WTC11 (cell line): ENCODE measurements at places on chromosomes 4 and X.

DNA sequence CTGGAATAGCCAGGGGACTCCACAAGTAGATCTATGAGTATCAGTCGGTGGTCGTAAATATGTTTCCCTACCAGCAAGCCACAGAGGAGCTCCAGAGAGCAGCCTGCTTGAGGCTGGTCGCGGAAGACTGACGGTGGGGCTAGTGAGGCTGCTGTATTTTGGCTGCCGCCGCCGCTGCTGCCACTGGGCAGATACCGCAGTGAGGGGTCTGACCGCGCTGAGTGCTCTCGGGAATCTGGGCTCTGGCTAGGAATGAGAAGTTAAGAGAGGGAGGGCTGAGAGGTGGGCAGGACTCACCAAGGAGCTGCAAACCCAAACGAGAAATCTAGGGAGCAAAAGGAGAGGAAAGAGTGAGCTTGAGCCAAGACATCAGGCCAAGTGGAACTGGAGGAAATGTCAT, at the start of gene EXOC1L:
TSS of gene EXOC1L (plus strand) at position 157 of the 400 bp plus-strand sequence. CDS start at position 394, 237 bp downstream.
- DNase-seq: peak; percentile 84

- DNase-seq: no peak
Observed at GRCh38 chr4:155433636-155434360, 57.0 kb upstream of the MAP9 start.

GRCh38 chrX:26845056-26845455, 618.1 kb downstream of the PPP4R3C start:
- DNase-seq: no peak

- no peak for DNase-seq
Observed at GRCh38 chr4:42018451-42018850, 28.1 kb downstream of the SLC30A9 start.

DNA sequence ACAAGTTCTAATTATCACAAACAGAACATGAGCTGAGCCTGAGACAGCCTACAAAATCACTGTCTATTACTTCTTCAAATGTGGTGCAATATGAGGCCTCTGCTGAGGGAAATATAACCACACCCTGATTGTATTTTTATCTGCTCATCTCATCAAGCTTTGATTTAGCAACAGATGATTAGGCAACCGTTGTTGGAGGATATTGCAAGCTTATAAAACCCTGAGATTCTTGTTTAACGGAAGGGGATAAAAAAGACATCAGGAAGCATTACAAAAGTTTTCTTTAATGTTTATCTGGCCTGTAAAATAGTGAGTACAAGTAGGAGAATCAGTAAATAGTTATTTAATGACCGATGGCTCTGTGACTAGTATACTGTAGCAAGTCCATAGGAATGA, 108.5 kb downstream of the ZNF330 start:
- no peak for DNase-seq

DNA sequence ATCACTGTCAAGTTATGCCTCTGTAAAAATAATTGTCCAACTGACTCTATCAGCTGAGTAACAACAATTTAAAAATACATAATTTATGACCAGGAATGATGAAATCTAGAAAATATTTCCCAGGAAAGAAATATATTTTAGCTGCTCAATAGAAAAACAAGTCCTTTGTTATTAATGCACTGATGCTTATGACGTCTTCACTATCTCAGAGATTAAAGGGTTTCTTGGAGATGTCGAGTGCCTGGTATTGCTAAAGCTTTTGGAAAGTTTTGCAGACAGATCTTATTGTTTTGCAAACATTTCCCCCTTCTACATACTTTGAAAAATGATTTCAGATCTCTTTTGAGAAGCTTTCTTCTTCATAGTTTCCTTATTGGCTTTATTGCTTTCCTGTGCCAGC, 154.6 kb upstream of the RPS6KA3 start:
- DNase-seq: no peak

DNA sequence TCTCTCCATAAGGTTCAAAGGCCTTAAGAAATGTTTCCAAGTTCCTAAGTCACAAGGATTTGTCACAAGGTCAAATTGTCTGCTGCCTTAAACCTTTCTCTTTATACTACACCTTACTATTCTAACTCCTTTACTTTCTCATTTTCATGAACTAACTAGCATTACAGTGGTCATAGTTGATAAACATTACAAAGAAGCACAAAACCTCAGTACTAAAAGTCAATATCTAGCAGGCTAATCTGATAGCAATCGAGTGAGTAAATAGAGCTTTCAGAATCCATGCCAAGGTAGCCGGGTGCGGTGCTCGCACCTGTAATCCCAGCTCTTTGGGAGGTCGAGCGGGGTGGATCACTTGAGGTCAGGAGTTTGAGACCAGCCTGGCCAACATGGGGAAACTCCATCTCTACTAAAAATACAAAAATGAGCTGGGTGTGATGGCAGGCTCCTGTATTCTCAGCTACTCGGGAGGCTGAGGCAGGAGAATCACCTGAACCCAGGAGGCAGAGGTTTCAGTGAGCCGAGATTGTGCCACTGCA, 510.0 kb downstream of the GBA3 start:
- DNase-seq: no peak

DNA sequence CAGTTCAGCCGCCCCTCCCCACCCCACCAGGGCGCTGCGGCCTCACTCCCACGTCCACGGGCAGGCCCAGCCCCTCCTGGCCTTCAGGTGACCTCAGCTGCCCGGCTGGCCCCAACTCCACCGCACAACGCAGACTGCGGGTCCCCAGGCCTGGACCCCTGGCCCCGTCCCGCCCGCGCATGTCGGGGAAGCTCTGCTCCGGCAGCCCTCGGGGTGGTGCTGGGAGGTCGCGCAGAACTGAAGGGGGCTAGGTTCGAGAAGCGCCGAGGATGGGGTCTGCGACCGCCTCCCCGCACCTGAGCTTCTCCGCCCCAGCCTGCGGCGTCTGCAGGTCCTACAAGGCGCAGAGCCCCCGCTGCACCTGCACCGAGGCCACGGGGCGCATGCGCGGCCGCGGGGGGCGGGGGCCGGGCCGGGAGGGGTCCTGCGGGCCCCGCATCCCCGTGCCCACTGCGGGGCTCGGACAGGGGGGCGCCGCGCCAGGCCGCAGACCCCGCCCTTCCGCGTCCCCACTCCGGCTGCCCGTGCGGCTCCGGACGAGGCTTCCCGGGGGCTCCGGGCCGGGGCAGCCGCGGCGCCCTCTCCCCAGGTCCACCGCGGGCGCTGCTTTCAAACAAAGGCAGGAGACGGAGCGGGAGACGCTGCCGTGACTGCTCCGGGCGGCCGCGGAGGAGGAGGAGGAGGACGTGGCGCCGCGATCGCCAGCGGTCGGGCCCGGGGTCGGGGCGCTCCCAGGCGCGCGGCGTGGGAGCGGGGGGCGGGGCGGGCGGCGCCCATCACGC, 672 bp upstream of the NAT8L start:
- DNase-seq: no peak

DNA sequence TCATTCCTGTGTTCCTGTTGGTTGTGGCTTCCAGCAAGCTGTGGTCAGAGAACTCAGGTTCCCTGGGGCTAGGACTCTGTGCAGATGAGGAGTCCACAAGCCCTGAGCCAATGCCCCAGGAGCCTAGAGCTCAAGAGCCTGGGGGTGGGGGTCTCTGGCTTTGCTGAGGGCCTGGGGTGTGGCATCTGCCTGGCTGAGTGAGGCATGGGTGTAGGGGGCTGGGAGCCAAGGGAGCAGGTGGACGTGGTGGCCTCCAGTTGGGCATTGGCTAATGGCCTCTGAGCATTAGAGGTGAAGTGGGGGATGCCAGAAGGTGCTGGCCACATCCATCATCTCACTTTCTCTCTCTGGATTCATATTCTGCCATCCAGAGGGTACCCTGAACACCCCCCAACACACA, 5.3 kb upstream of the MAMLD1 start:
- DNase-seq: no peak

- DNase-seq: no peak
Observed at GRCh38 chr4:8188743-8189550, 10.1 kb upstream of the SH3TC1 start.

DNA sequence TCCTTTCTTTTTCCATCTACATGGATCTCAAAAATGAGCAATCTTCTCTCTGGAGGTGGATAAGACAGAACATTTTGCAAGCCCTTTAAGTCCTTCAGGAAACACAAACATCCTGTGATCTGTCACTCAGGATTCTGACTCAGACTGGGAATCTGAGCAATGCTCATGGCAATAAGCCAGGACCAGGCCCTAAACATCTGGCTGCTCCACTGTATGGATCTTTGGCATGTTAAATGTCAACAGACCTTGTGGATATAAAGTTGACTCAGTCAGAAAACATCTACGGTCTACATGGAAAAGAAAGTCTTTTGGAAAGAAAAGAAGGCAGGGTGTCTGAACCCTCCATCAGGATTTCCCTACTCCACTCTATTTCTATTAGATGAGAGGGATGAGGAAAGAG, 17.8 kb upstream of the CHIC2 start:
- no peak for DNase-seq

- no peak for DNase-seq
Observed at GRCh38 chr4:74768857-74769525, 25.3 kb downstream of the BTC start.

DNA sequence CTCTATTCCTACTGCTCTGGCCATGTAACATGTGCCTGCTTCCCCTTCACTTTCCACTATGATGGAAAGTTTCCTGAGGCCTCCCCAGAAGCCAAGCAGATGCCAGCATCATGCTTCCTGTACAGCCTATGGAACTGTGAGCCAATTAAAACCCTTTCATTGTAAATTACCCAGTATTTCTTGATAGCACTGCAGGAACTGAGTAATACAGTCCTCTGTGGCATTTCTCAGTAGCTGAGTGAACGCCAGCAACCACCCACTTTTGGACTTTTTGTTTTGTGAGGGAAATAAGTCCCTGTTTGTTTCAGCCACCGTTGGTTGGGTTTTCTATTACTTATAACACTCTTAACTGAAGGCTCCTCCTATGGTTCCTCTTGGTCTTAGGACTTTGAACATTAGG, 104.1 kb downstream of the C4orf51 start:
- no peak for DNase-seq

GRCh38 chr4:8939840-8940742, 68.5 kb upstream of the HMX1 start:
- no peak for DNase-seq

GRCh38 chr4:41572516-41572915, 34.6 kb downstream of the LIMCH1 start:
- no peak for DNase-seq

DNA sequence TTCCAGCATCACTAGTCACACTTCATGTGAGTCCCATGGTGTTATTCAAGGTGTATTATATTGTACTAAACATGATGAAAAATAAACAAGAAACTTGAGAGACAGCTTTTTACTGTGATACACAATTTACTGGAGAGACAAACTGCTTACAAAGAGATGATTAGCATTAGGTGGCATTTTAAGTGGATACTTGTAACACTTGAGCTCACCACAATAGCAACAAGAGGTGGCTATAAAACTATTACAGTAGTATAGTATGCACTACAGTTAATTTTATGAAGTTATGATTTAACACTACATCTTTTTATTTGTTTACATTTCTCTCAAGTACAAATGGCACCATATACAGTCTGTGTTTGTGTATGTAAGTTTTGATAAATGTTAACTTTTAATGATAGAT, 246.6 kb downstream of the PARM1 start:
- DNase-seq: no peak

GRCh38 chrX:1291110-1291740, 22.6 kb downstream of the CSF2RA start:
- DNase-seq: no peak

GRCh38 chrX:10108288-10108687, 48.5 kb upstream of the CLCN4 start:
- no peak for DNase-seq

GRCh38 chrX:150348365-150348764, 14.8 kb upstream of the MAMLD1 start:
- peak; percentile 71 for DNase-seq

DNA sequence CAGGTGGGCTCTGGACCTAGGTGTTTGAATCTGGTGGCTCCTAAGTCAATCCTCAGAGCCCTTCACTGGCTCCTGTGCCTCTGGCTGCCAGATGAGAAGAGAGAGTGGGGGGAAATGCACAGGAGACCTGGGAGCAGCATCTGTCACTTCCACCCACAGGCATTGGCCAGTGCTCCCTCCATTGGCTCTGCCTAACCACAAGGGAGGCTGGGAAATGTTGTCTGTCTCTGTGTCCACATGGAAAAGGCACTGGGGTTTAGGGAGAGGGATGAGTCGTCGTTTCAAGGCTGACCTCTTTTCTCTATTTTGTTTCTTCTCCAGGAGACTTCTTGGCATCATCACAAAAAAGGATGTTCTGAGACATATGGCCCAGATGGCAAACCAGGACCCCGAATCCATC, 76.4 kb downstream of the CLCN4 start:
- DNase-seq: no peak

GRCh38 chr4:31005037-31005436, 284.9 kb downstream of the PCDH7 start:
- DNase-seq: no peak

DNA sequence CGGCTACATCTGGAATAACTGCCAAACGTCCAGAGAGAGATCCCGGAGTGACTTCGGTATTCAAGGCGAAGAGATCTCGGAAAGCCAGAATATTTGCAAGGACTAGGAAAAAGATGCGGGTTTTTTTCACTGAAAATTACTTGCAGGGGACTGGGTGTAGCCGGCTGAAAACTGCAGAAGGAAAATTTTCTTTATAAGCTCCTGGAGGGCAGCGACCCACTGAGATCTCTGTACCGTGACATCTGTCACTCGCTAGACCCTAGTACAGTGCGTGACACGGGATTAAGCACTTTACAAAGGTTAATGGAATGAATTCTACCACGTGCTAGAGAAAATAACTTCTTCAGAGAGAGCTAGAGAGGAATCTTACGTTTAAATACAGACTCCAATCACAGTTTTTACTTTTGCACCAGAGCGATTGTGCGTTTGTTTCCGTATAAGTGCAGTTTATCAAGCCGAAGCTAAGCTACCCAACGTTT, 1.1 kb upstream of the LCORL start:
- no peak for DNase-seq

DNA sequence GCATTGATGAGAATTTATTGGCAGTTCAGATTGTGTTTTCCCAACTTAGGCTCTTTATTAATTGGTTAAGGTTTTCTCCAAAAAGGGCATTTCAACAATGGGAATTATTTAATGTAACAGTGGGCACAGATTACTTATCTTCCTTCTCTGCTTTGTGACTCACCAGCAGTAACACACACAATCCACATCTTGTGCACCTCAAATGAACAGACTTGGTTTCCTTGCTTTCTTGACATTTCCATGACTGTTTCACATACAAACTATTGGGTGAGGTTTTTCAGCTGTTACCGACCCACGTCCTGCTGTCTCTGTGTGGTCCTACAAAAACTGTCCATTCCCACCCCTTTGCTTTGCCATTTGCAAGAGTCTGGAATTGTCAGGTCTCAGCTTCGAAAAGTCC, 38.1 kb downstream of the CCNI start:
- DNase-seq: no peak

GRCh38 chrX:52078131-52078530, 9.1 kb upstream of the MAGED4B start:
- no peak for DNase-seq

DNA sequence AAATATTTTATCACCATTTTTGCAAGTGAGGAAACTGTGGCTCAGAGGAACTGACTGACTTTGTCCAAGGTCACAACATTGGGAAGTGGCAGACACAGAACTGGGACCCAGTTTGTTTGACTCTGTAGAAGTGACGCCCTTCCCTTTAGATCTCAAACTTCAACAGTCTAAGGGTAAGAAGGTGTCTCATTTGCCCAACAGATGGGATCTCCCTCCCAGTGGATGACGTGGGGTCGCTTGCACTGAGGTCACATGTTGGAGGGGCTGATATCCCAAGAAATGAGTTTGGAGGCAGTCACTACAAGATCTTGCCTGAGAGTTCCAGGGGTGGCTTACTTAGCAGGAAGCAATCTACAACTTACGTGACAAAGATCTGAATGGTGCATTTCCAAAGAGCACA, 172.5 kb upstream of the GPC4 start:
- DNase-seq: no peak

- no peak for DNase-seq
Observed at GRCh38 chrX:11196476-11196875, 85.3 kb downstream of the HCCS start.
